ENCODE measurements at places on chromosomes 1 and 21. TPM values are rescaled to one million over a fixed set of nuclear protein-coding genes. Genes with fewer than 3 reads are reported as not detected.

Gene TMCO4
- total RNA-seq, result 7.4 TPM

Gene SPRR2A
- total RNA-seq, result not detected

Gene TNFRSF18
- total RNA-seq, result 0.15 TPM

Gene SLC9C2
- not detected for total RNA-seq

Gene ZDHHC18
- 35.3 TPM for total RNA-seq

Gene PROX1
- total RNA-seq, result 0.02 TPM

Gene OR14A16
- not detected for total RNA-seq

Gene KLF17
- total RNA-seq, result 0.48 TPM

Gene DIO1
- total RNA-seq, result not detected

Gene OR2T11
- total RNA-seq, result not detected

Gene LIN28A
- total RNA-seq, result not detected

Gene APOBEC4
- total RNA-seq, result not detected

Data from A549 treated with Mapracorat at 1 μM for 4 hours (cell line).